Left colon (tissue), 2 donors: ENCODE measurements at places on chromosomes 12 and 14.
A peak's percentile ranks its signal among the peaks of the same experiment; 100 is the strongest.

DNA sequence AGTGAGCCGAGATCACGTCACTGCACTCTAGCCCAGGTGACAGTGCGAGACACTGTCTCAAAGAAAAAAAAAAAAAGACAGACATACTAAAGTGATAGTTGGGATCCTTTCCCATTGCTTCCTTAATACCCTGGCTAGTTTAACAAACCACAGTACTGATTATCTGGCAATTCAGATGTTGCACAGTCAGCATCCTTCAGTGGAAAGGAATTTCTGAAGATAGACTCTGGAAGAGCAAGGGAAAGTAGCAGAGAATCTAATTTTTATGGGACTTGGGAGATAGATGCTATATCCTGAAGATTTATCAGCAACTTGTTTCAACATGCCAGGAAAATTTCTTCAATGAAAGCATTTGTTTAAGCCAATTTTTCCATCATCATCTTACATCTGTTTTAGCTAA, 6.5 kb upstream of the PPFIBP1 start:
- DNase-seq = no peak

- DNase-seq = no peak
These were observed 180.7 kb upstream of the SLC38A2 start for GRCh38 chr12:46553266-46553665.

DNA sequence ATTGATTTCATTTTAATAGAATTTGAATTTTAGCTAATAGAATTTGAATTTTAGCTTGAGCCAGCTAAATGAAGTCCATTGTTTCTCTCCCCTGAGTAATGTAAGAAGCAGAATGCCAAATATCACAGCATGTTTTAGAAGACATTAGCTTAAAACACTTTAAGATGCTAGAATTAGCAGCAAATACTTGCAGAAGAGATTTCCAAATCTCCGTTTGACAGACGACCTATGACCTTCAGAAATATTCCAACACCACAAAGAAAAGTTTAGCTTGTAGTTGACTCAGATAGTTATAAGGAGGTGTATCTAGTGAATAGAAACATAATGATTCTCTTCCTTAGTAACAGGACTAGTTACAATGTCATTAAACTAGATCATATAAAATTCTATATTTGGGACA, 51.7 kb upstream of the MYF6 start:
- DNase-seq = no peak

GRCh38 chr12:57717131-57717530, 21.4 kb downstream of the AGAP2 start:
- no peak for DNase-seq

DNA sequence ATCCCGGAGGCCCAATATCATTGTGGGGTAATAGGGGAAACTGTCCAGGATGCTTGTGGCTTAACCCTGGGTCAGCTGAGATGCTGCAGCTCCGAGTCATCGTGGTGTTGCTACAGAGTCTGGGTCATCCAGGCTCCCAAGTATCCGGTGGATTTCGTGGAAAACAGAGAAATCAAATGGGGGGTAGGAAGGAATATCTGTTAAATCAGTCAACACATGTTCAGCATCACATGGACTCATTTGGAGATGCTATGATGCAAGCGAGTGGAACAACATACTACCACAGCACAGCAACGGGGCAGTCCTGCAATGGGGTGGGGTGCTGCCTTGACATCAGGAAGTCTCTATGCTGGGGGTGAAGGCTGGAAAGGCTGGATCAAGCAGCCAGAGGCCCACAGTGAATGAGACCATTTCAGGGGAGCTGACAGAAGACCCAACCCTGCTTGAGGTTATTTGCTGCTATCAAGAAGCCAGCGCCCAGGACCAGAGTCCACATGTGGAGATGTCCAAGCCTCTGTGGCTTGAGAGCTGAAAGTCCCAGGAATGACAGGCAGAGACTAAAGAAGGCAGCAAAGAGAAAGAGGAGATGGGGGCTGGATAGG, 22.9 kb downstream of the VDR start:
- DNase-seq = no peak

GRCh38 chr12:19196959-19197630, 67.6 kb downstream of the PLEKHA5 start:
- no peak for DNase-seq

GRCh38 chr12:1935242-1935641, 16.8 kb upstream of the CACNA2D4 start:
- DNase-seq = no peak

GRCh38 chr14:58145936-58146335, 6.1 kb downstream of the ARMH4 start:
- DNase-seq = no peak

DNA sequence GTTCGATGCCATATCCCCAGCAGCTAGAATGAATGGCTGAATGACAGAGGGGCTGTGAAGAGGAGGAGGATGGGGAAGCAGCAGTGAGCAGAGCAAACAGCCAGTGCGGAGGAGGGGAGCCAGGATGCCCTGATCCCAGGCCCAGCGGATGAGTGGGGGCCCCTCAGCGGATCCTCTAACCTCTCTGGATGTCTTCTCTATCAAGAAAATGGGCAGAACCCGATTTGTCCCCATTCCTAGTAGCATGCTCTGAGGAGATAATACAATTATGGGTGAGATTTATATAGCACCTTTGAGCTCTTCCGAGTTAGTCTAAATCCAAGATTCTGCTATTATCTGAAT, 30.0 kb upstream of the RPLP0 start:
- no peak for DNase-seq

GRCh38 chr12:79939728-79940310, 4.9 kb upstream of the PPP1R12A start:
- DNase-seq = no peak

GRCh38 chr12:59928416-59928815, 332.6 kb downstream of the SLC16A7 start:
- no peak for DNase-seq

DNA sequence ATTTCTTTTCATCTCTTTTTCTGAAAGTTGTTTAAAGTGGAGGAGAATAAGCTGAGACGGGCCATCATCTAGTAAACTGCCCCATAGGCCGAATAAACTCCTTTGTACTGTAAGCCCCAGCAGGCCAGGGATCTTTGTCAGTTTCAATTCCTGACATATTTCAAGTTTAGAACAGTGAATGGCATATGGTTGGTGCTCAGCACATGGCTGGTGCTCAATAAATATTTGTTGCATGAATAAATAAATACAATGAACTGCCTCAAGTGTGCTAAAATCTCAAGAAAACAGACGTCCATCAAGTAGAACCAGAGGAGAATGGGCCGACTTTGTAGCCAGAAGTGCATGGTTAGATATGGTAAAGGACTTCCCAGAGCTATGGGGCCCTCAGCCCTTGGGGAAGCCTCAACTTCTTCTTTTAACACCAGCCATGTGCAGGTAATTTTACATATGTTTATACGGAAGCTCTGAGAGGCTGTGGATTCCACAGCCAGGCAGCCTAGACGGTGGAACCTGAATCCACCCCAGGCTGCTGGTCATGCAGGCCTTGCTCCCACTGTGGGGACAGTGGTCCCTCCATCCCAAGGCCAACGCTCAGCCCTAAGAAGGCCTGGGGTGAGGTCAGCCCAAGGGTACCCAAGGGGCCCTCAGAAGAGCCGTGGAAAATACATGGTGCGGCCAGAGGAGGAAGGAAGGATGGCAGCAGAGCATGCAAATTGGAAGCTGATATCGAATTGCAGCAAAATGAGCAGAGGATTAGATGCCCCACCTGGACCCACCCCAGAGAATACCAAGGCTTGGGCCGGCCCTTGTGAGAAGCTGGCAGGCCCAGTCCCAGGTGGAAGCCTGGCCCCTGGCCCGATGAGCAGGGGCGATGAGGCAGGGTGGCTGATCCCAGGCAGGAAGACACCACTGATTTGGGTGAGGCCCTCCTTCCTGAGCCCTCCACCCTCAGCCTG, 8.7 kb upstream of the AQP2 start:
- DNase-seq = no peak

- DNase-seq = no peak
These were observed 44.6 kb upstream of the VRK1 start for GRCh38 chr14:96752594-96752993.

DNA sequence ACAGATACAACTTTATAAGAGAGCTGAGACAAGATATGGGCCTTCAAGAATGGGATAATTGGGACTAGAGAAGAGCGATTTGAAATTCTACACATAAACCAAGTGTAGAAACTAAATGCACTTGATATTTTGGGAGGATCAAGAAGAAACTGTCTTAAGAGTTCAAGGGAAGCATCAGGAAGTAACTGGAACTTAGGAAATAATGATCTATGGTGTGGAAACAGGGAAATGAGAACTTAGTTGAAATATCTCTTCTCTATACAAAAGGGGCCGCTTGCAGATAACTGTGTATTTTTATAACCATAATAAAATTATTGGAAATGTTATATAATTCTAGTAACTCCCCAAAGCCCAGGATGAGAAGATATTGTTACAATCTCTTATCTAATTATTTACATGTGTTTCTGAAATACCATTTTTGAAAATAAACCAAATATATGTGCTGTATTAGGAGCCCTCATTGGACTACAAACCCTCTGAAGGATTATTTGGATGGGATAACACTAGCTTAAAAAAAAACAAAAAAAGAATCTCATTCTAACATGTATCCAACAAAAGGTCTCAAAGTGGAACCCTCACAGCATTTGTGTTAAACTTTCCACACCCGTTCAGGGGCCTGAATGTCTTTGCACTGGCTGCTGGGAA, 84.7 kb upstream of the FLRT2 start:
- no peak for DNase-seq

DNA sequence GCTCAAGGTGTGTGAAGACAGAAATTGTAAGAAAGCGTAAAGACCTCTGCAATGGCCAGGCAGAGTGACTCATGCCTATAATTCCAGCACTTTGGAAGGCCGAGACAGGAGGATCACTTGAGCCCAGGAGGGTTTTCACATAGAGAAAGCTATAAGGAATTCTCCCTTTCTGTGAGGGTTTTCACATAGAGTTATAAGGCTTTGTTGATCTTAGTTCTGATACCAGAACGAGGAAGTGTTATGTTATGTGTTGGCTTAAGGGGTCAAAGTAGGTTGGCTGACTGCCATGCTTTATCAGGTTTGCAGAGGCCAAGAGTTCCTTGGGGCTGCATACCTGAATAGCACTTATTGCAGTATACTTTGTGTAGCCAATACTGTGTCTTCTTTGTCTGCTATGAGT, 139.1 kb downstream of the ERC1 start:
- peak; percentile 76 for DNase-seq

GRCh38 chr14:68140806-68141205, 321.2 kb downstream of the RAD51B start:
- DNase-seq = no peak

DNA sequence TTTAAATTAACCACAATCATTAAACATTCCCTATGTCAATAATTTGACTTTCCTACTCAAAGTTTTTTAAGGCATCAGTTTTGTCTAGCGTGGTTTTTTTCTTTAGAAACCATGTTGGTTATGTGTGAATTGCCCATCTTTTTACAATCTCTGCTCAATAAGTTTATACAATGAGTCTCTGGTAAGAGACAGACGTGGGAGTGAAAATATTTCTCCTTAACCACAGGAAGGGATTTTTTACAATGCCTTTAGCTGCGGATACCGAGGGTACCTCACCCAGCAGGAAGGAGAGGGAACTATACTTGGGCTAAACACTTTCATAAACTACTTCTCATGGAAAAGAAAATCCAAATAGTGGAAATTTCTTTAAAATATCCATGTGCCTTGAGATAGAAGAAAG, 191.4 kb upstream of the BCL2L14 start:
- no peak for DNase-seq

- no peak for DNase-seq
These were observed 56.6 kb downstream of the ZFYVE21 start for GRCh38 chr14:103772078-103772712.

- DNase-seq = no peak
These were observed 160.4 kb downstream of the NTF3 start for GRCh38 chr12:5592310-5592709.

- DNase-seq = no peak
These were observed at the start of gene SIX1 for GRCh38 chr14:60648934-60649874. TSS of gene SIX1 (minus strand) at chr14:60649477. CDS start at chr14:60649189, 288 bp downstream.

DNA sequence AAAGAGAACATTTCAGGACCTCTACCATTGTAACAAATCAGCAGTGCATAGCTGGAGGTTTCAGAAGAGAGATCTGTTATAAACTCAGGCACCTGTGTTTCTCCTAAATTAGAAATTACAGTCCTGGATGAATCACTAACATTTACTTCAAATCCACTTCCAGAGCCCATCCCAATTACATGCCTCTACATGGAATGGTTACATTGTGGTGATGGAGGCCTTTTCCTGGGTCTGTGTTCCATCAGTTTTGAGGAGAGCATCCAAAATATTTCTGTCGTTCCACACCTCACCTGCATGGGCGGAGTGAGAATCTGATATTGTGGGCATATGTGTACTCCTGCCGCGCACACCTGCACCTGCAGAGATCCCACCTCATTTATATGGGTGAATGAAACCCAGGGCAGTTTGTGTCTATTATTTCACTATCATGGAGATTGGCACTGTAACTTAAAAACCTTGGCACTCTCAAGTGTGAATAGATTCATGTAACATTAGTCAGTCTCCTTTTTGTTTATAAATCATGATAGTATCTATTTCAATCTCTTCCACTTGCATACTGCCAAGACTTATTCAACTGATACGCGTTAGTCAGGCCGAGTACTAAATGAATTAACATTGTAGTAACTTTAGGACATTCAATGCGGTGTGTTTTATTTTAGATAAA, 215.1 kb upstream of the FAR2 start:
- no peak for DNase-seq

DNA sequence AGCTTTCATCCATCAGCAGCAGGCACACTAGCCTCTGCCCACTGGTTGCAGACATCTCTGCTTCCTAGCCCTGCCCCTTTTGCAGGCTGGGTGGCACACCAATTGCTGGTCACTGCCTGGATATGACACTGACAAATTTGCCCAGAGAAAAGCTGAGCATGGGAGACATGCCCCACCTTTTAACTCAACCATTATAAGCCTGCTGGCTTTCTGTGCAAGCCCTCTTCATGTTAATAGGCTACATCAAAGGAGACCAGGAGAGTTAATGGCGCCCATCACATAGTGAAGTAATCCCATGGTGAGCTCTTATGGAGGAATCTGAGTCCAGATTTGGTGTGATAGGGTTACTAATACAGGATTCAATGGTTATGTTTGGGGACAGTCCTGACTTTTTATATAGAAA, 139.2 kb downstream of the KICS2 start:
- DNase-seq = peak; percentile 41

DNA sequence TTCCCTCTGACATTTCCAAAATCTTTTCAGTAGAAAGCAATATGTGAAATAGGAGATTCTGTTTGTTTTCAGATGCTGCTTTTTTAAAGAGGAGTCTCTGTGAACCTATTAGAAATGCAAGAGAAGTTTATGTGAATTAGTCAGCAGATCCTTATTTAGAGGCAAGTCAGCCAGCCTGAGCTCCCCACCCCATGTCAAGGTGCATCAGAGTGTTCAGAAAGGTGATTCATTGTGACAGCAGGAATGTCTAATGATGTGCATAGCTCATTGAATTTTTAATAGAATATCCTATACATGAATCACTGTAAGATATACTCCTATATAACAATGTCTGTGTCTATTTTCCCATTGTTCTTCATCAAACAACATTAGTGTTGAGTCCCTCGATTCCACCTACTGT, 1222.4 kb upstream of the USP15 start:
- DNase-seq = no peak

GRCh38 chr12:107917912-107918800, 143.7 kb downstream of the ASCL4 start:
- no peak for DNase-seq
